AG04450 (cell line): ENCODE measurements at places on chromosomes 4 and X. TPM values are rescaled to one million over a fixed set of nuclear protein-coding genes. Genes with fewer than 3 reads are reported as not detected.
A peak's percentile ranks its signal among the peaks of the same experiment; 100 is the strongest.

GRCh38 chrX:13923289-13923688 lies 106.4 kb upstream of the GPM6B start:
- no peak for DNase-seq

Gene MAN2B2
- polyA plus RNA-seq: 22.8 and 28.1 TPM in 2 replicates

DNA sequence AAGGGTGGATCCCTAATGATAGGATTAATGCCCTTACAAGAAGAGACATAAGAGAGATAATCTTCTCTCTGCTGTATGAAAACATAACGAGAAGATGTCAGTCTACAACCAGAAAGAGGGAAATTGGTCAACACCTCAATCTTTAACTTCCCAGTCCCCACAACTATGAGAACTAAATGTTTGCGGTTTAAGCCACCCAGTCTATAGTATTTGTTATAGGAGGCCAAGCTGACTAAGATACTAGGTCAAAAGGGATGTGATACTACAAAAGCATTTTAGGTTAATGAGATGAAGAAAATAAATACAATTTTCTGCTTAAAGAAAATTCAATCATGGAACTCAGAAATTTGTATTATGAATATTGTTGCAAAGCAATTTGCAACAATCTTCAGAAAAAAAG lies 55.4 kb upstream of the LHFPL1 start:
- DNase-seq: no peak

Gene GABRG1
- polyA plus RNA-seq: not detected in 2 replicates

DNA sequence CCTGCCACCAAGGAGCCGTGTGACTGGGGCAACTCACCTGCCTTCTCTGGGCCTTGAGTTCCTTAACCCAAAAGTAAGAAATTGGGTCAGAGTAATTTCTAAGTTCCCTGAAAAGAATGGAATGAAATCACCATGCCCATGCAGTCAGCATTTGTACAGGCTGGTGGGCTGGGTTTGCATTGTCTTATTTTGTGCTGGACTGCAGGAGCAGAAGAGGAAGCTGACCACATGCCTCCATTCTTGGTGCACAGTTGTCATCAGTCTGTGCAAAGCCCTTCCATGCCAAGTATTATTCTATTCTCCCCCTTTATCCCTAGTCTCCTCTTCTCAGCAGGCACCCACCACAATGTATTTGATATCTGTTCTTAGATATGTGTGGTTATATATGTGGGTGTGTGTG lies 56.3 kb downstream of the FHDC1 start:
- no peak for DNase-seq

GRCh38 chr4:23890369-23891063 lies 669 bp upstream of the PPARGC1A start:
- no peak for DNase-seq

GRCh38 chrX:124085063-124085462 lies 123.6 kb downstream of the STAG2 start:
- no peak for DNase-seq

DNA sequence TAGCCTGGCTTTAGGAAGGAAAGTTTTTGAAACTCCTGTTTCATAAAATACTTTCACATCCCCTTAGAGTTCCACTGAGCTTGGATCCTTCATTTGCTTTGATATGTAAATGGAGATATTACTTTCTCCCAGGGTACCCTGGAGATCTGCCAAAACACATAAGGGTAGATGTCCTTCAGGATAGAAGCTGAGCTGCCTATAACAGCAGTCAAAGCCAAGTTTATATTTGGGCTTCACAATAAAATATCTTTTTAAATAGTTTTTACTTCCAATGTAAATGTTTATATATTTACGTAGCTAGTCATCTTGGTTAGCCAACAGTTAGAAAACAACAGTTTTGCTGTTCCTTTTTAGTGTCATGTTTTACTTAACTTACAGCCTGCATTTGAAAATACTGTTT lies 742.3 kb upstream of the POU3F4 start:
- DNase-seq: no peak

Gene PWWP3B
- 0.02 and 0.04 TPM in 2 replicates for polyA plus RNA-seq

DNA sequence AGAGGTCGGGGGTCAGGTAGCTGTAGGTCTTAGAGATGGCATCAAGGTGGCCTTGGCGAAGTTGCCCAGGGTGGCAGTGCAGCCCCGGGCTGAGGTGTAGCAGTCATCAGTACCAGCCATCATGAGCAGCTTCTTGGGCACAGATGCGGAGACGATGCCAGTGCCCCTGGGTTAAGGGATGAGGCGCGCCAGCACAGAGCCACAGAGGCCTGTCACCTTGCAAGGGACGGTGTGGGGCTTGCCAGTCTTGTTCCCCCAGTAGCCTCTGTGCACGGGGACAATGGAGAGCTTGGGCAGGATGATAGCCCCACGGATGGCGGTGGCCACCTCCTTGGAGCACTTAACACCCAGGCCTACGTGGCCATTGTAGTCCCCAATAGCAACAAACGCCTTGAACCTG lies 750.7 kb upstream of the PABPC4L start:
- no peak for DNase-seq

DNA sequence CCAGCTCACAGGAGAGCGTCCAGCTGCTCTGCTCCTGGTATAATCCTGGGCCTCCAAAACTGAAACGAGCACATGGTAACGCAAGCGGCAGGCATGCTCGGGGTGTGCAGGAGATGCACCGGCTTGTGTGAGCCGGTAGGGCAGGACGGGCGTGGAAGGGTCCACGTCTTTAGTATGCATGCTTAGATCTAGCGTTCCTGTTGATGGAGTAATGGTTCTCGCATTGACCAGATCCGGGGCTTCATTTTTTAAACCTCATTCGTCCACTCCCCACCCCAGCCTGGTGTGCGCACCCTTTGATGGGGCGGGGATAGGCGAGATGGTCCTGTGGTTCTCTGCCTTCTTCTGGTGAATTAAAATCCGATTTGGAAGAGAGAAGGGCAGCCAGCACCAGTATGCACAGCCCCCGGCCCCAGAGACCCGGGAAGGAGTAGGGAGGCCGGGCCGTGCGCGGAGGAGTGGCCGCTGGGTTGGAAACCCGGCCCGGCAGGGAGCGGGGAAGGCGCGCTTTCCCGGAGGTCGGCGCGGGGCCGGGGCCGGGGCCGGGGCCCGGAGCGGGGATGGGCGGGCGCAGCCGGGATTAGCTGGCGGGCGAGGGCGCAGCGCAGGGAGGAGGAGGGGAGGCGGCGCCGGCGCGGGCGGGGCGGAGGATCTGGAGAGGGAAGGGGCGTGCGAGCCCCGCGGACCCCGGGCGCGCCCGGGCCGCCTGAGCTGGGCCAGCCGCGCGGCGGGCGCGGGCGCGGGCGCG lies 39.9 kb downstream of the FAM149A start:
- no peak for DNase-seq

DNA sequence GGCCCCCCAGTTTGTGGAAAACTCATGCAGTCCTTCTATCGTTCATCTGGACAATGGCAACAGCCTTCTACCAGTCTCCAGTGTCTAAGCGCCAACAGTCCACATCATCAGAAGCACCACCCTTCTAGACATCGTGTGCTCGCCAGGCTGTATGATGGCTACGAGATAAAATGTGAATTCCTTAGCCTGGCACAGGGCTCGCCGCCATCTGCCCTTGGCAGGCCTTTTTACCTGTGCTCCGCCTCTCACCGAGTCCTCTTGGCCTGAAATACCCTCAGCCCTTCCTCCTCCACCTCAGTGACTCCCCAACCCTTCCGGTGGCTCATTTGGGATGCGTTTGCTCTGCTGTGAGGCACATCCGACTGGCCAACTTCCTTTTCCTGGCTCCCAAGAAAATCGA lies 15.9 kb upstream of the STS start:
- no peak for DNase-seq

Gene CRLF2
- not detected in 2 replicates for polyA plus RNA-seq

DNA sequence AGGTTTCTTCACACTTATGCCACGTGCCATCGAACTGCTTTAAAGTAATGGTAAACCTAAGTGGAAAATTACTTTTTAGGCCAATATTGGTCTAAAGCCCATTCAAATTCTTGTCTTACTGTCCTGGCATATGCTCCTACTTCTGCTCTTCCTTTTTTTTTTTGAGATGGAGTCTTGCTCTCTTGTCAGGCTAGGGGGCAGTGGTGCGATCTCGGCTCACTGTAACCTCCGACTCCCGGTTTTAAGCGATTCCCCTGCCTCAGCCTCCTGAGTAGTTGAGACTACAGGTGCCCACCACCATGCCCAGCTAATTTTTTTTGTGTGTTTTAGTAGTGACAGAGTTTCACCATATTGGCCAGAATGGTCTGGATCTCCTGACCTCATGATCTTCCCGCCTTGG lies 129.0 kb upstream of the TECRL start:
- no peak for DNase-seq

DNA sequence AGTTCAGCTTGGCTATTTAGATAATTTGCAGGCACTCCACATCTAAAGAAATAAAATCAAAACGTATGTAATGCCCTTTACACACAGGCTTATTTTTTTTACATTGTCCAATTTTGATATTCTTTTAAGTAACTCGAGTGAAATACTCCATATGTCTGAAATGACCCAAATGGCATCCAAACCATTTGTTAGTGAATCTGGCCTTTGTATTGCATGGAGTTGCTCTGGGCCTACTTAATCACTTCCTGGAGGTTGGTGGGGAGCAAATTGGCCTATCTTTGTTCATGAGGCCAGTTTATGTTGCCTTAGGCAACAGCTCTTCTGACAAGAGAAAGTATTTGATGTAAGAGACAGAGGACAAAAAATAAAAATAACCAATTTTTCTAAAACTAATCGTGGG lies 47.6 kb upstream of the TMEM131L start:
- no peak for DNase-seq

Gene PDE6B
- 0.20 and 0.64 TPM in 2 replicates for polyA plus RNA-seq

- DNase-seq: no peak
Observed at GRCh38 chr4:78312989-78313753, 238.4 kb upstream of the ANXA3 start.

DNA sequence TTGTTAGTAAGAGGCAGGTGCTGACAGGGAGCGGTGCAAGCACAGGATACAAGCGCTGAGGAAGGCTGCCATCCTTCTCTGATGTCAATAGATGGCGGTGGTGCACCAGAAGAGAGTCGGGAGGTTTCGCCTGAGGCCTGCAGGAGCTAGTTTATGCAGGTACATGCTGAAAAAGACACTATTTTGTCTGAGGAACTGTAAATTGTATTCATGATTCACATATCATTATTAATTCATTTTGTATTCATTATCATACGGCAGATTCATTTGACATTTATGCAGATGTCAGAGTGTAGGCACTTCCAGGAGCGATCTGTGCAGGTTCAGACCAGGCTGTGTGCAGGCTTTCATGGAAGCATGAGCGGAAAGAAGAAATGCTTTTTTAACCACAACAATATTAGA lies 824.0 kb downstream of the STIM2 start:
- DNase-seq: no peak

GRCh38 chr4:85210353-85210752 lies 243.9 kb upstream of the WDFY3 start:
- no peak for DNase-seq

DNA sequence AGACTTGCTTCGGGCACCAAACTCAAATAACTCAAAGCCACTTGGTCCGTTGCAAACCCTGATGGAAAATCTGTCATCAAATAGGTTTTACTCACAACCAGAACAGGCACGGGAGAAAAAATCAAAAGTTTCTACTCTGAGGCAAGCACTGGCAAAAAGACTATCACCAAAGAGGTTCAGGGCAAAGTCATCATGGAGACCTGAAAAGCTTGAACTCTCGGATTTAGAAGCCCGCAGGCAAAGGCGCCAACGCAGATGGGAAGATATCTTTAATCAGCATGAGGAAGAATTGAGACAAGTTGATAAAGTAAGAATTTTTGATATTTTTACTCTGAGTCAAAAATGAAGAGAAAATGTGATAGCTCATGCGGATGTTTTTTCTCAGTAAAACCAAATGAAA lies 87.2 kb downstream of the NRK start:
- DNase-seq: no peak

Gene ADH1B
- polyA plus RNA-seq: 26.1 and 29.1 TPM in 2 replicates

GRCh38 chrX:384861-385260 lies 1.8 kb downstream of the PPP2R3B start:
- DNase-seq: no peak

DNA sequence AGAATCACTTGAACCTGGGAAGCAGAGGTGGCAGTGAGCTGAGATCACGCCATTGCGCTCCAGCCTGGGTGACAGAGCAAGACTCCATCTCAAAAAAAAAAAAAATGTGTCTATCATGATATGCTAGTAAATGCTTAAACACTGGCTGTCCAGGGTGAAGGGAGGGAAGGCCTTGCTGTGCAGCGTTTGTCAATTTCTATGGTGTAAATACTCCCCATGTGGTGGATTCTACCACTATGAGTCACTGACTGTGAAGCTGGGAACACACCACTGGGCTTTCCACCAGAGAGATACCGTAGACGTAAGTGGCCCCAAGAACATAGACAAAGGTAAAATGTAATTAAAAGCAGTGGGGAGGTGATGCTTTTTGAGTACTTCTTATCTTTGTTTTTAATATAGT lies 51.3 kb upstream of the LEF1 start:
- DNase-seq: no peak

- no peak for DNase-seq
Observed at GRCh38 chrX:14673236-14673635, 143.9 kb downstream of the GLRA2 start.

- DNase-seq: no peak
Observed at GRCh38 chr4:85707611-85708010, 232.7 kb downstream of the ARHGAP24 start.

Gene SH3BP2
- 14.8 and 17.2 TPM in 2 replicates for polyA plus RNA-seq

GRCh38 chrX:154046031-154046781 lies 26.5 kb upstream of the IRAK1 start:
- peak; percentile 48 for DNase-seq

- peak; percentile 32 for DNase-seq
Observed at GRCh38 chr4:144355811-144356757, 215.6 kb upstream of the GYPA start.

Gene TAF1
- 16.7 and 21.5 TPM in 2 replicates for polyA plus RNA-seq

DNA sequence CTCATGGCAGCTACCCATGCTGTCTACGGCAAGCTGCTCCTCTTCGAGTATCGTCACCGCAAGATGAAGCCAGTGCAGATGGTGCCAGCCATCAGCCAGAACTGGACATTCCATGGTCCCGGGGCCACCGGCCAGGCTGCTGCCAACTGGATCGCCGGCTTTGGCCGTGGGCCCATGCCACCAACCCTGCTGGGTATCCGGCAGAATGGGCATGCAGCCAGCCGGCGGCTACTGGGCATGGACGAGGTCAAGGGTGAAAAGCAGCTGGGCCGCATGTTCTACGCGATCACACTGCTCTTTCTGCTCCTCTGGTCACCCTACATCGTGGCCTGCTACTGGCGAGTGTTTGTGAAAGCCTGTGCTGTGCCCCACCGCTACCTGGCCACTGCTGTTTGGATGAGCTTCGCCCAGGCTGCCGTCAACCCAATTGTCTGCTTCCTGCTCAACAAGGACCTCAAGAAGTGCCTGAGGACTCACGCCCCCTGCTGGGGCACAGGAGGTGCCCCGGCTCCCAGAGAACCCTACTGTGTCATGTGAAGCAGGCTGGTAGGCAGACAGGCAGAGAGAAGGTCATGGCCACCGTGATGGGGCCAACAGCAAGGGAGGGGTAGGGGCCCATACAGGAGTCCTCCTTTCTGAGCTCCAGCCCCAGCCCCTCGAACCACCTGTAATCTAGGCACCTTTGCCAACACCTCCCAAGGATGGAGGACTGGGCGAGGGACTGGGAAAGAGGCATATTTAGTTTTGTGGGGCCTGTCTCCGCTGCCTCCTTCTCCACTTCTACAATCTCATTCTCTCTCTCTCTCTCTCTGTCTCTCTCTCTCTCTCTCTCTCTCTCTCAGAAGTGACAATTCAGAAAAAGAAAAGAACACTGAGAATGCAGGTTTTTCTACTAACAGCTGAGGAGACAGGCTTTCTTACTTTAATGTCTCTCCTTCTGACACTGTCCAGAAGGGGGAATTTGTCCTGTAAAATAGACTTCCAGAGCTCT lies 4.7 kb upstream of the TSPYL2 start:
- DNase-seq: no peak
